ENCODE measurements at places on chromosomes 3 and 15.
A peak's percentile ranks its signal among the peaks of the same experiment; 100 is the strongest.

- no peak for DNase-seq
Observed at GRCh38 chr15:89301304-89302089, 33.1 kb downstream of the POLG start.

GRCh38 chr3:138347960-138348753 lies at the start of gene MRAS:
Gene MRAS, plus strand, starts transcription at chr3:138348579. Its CDS starts 24,305 bp downstream, at chr3:138372884.
- peak; percentile 79 for DNase-seq

- no peak for DNase-seq
Observed at GRCh38 chr3:30864836-30865235, 29.6 kb downstream of the GADL1 start.

- no peak for DNase-seq
Observed at GRCh38 chr3:143081844-143082778, 37.5 kb upstream of the CHST2 start.

DNA sequence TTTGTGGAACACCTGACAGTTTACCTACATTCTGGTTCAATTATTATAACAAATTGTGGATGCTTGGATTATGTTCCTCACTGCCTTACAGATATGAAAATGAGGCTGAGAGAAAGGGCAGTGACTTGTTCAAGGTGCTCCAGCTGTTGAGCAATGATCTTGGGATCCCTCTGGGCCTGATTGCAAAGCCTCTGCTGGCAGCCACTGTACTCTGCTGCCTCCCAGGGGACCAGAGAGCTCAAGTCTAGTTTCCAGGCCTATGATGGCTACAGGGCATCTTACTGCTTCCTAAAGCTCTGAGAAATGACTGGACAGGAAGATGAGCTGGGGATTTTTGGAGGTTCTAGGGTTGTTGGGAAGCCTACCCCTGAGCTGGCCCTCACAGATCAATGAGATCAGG lies 2.3 kb upstream of the SHC4 start:
- no peak for DNase-seq

GRCh38 chr15:44654858-44655257 lies 8.6 kb downstream of the SPG11 start:
- DNase-seq: no peak

DNA sequence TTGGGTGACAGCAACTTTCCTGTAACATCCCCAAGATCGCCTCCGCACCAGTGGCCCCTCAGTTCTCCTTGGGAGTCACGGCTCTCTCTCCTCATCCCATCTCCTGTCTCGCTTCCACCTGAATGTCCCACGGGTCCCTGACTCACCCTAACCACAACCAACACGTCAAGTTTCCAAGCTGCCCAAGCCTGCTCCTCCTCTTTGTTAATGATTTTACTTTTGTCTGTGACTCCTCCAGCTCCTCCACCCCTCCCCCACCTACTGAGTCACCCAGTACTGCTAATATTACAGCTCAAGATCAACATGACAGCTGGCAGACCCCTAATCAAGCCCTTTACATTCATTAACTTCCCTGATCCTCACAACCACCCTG lies 39.3 kb downstream of the BDH1 start:
- DNase-seq: no peak

GRCh38 chr3:98032904-98033303 lies 2.2 kb downstream of the GABRR3 start:
- no peak for DNase-seq

DNA sequence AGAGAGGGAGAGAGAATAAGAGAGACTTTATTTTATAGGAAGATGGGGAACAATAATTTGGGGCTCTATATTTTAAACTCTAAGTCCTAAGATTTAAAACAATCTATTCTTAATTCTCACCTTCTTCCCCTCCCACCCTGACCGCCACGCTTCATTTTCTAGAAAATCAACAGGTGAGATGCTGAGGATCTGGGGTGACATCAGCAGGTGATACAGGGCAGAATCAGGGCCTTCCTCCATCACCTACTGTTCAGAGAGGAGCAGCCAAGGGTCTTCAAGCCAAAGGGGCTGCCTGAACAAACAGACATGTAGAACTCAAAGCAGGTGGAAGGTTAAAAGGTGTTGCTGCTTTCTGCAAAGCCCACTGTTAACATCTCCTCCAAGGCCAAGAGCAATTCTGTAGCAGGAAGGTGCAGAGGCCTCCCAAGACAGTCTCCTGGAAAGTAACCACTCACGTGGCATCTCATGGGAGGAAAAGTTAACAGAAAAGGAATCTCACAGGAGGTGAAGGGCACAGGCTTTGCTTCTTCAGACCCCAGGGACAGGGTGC lies 183.6 kb upstream of the TLE3 start:
- no peak for DNase-seq

DNA sequence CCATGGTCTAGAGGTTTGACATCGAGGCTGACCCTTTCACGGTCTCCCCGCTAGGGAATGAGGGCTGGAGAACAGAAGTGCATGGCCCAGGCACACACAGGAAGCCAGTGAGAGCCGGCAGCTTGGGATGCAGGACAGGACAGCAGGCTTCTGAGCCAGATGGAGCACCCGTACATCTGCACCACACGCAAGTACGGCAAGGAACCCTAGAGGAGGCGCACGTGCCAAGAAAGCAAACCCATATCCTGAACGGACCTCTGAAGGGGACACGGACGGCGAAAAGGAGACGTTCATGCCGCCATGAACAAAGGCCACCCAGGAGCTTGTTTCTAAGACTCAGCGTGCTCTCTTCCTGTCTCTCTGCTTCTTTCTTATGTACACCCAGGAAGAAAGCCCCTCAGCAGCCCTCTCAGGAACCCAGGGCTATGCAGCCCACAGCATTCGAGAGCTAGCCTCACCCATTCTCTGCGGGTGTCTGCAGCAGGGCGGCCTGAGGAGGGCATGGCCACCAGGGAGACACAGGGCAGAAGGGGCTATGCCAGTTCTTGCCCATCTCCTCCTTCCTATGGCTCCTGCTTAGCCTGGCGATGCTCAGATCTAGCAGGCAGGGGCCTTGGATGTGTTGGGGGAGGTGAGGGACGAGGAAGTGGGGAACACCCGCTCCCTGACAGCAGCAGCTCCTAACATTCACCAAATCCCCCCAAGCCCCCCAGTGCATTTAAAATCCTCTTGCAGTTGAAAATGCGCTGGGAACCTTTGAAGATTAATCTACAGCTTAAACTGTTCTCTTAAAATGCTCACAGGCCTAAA lies 81.3 kb downstream of the PCSK6 start:
- DNase-seq: no peak

DNA sequence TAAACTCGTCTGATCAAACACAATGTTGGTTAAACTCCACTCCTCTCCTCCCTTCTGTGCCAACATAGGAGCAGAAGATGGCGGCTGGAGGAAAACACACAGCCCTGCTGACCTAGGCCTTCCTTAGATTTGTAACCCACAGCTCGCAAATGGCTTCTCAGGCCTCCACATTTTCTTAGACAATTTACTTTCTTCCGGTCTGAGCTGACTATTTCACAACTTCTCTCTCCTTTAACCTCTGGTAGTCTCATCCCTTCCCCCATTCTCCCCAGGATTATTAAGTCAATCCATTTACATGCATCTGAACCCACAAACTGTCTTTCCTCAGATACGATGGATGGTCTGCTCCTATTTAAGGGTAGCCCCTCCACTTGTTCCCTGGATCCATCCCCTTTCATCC lies 25.7 kb upstream of the ULK4 start:
- no peak for DNase-seq

GRCh38 chr15:89389841-89390603 lies 55.4 kb upstream of the POLG start:
- DNase-seq: no peak

DNA sequence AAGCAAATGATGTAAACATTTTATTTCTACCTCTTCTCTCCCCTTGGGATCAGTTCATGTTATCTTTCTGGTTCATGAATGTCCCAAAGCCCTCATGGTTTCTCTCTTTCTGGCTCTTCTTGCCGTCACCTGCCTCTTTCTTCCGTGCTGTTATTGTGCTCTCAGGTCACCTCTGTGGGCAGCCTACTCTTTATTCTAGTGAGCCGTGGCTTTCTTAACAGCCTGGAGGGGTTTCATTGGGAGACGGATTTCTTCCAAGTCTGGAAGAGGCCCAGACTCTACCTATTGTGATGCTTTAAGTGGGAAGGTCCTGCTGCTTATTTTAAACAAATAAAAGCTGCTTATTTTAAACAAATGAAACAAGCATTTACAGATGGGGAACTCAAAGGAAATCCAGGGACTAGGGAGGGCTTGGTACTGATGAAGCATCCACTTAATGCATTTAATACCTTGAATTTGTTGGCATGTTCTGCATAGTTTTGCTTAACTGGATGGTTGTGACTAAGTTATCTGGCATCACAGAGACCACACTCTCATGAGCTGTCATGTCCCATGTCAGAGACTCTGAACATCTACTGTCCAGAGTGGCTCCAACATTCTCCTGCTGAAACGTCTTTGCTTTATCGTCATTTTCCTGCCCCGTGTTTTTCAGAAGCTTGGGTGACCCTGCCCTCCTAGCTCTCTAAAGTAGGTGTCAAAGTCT lies 443.3 kb downstream of the GABRG3 start:
- no peak for DNase-seq

- DNase-seq: no peak
Observed at GRCh38 chr15:35123743-35124142, 38.6 kb upstream of the NANOGP8 start.

DNA sequence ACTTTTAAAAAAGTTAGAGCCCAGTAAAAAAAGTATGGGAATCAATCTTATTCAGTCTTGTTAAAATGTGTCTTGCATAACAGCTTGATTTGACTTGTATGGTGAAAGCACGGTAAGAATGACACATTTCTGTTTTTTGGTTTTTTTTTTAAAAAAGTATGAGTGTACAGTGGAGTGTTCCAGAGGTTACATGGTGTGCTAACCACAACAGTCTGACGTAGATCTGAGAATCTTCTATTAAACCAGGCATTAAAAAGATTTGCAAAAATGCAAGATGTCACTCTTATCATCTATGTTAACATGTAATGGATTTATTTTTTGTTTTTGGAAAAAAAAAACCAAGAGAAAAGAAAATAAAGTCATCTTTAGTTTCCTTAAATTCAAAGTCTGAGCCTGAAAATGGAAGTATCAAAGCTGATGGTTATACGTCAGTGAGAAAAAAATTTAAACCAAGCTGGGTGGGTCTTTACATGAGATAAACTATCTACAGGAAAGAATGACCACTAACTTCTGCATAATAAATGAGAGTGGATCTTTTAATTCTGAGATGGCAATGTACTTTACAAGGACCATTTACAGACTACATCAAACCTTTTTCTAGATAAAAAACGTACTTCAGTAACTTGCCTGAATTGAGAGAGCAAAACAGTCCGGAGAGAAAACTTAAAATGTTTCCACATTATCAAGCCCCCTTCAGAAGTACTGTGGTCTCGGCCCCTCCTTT lies 1.6 kb downstream of the GABPB1 start:
- no peak for DNase-seq

DNA sequence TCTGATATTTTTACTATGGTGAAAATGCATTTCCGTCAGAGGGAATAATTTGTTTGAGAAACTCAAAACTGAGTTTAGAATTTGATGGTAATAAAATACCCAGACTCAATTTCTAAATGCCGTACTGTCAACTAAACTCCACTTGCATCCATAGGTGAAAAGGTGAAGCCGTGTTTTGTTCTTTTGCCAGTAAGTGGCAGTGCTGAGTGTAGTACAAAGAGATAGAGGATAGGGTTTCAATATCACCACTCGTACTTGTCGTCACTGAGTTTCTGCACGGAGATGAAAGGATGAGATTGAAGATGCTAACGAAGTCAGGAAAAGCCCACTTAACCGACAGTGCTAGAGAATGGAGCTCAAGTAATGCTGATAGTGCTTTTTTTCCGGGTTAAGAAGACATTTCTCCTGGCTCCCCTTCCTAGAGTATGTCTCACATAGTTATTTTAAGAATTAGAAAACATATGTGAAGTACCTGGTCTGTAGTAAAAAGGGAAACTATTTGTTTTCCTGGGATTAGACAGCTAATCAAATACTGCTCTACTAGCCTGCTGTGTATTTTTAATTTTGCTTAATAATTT lies 345.1 kb downstream of the IL5RA start:
- DNase-seq: no peak

DNA sequence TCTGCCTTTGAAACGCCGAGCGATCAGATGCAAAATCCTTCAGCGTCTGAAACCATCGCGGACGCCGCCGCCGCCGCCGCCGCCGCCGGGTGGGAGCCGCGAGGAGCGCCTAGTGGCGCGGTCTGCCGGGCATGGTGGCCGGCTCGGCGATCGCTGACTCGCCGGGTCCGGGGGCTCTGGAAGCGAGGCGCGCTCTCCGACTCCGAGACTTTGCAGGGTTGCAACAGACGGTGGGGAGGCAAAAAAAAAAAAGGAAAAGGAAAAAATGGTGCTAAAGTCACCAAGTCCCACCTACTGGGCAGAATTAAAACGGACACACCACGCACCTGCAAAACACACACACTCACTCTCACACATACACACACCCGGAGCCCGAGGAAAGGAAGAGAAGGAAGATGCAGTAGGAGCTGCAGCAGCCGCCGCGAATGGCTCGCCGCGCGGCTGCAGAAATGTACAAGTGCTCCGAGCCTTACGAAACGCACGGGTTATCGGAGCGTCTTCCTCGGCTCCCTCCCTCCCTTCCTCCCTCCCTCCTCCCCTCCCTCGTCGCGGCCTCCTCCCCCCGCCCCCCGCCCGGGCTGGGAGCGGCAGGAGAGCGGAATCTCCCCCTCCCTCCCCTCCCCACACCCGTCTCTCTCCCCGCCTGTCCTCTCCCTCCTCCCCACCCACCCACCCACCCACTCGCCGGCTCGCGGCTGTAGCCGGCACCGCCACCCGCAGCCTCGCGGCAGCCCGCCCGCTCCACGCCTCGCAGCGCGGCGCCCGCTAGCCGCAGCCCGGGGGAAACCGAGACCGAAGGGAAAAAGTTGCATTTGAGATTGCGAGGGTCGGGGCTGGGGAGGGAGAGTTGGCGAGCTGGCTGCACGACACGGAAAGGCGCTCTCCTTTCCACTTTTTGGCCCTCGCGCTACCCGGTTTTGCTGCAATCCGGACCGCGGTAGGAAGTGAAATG lies at the start of gene NTRK3:
Gene NTRK3, minus strand, starts transcription at position 461 of the 952 bp plus-strand sequence. CDS start 586 bp downstream, outside the sequence.
- peak; percentile 67 for DNase-seq

DNA sequence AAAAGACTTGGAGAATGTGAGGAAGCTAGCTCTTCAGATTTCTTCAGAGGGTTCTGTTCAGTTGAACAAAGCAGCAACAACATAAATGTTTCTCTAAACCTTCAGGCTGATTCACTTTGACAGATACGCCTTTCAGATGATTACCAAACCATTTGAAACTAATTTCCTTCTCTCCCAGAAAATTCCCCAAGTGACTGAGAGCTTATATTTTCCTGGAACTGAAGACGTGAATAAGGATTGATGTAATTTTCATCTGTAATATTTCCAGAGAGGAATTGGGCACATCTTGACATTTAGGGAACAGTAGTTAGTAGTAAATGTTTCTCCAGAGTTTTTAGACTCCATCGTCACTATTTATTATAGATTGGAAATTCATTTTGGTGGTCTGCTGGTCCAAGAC lies 108.6 kb upstream of the AADACL2 start:
- no peak for DNase-seq

DNA sequence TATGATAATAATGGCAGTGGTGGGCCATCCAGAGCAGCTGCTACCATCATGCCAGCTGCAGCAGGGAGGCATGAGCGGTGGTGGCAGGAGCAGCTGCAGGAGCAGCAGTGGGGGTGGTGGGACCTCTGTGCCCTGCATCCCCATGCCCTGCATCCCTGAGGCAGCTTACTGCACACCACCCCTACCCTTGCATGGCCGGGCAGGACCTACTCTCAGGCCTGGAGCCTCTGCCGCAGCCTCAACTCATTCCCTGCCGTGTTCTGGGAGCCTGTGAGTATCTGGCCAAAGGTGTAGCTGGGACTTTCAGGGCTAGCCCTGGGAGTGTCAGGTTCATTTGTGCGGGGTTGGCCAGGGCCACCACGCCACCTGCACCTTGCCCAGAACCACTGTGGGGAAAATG lies 3.3 kb upstream of the XCR1 start:
- no peak for DNase-seq

GRCh38 chr3:113304856-113305540 lies 93.6 kb downstream of the BOC start:
- DNase-seq: no peak

All from right hindlimb (tissue), 1 donor.